ENCODE measurements at places on chromosomes 1 and 21.

GRCh38 chr1:202571719-202572339, 138.4 kb downstream of the SYT2 start:
- peak; percentile 71 for DNase-seq

DNA sequence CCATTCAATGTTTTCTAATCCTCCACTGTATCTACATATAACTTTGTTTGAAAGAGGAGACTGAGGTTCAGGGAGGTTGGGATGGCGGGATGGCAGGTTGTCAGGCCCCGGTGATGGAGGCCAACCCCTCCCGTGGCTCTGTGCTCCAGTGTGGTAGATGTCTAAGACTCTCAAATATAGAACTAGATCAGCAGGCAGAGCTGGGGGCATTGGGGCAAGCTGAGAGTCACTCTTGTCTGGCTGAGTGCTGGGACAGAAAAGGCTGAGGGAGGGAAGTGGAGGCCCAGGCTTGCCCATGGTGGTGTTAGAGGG, 1.7 kb downstream of the IL6R start:
- no peak for DNase-seq

GRCh38 chr1:175656416-175656815, 87.0 kb downstream of the TNR start:
- no peak for DNase-seq

DNA sequence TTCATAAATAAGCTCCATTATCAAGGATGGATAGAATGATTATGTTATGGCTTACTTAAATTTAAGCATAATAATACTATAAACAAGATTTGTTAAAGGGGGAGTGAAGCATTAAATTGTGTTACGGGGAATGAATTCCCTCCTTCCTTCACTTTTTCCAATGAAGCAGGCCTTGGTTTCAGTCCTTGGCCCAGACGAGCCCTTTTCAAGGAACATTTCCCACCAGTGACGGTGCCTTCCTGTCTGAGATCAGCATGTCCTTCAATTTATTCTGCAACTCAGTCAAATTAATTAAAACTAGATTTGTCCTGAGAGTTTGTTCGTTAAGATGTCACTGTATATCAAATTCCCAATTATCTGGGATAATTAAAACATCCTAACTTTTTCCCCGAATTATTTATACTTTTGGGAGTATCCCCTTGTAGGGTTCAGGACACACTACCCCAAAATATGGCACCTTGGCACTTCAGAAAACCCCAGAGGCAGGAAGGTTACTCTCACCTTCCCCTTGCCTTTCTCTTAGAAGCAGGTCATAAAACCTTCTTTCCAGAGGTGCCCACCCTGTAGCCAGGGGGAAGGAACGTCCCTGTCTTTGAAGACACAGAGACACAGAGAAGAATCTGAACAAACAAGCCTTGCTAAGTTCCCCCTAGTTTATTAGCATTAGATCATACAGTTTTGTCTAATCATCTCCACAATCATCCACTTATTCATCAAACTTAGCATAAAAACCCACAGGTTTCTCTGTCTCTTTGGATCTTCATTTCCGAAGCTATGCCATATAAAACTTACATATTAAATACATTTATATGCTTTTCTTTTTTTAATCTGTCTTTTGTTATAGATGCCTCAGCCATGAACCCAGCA, 86.2 kb upstream of the ARHGAP29 start:
- no peak for DNase-seq

GRCh38 chr1:207988326-207989165, 77.6 kb upstream of the CD34 start:
- no peak for DNase-seq

Data from erythroblast (primary cell).